ENCODE measurements at places on chromosomes 2 and 18.

DNA sequence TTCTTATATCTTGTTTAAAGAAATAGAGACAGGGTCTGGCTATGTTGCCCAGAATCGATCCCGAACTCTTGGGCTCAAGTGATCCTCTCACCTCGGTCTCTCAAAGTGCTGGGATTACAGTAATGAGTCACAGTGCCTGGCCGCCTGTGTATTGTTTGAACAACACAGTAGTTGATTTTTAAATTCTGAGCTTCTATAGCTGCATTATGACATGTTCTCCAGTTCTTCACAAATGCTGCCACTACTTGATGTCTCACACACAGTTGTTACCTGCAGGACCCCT lies 7.7 kb upstream of the RHOB start:
- no peak for DNase-seq

- no peak for DNase-seq
Measured at GRCh38 chr2:16655445-16655837, 10.2 kb downstream of the CYRIA start.

- no peak for DNase-seq
Measured at GRCh38 chr2:30410217-30410616, 36.8 kb upstream of the LCLAT1 start.

GRCh38 chr2:171287611-171288010 lies 126.9 kb upstream of the TLK1 start:
- DNase-seq = no peak

- no peak for DNase-seq
Measured at GRCh38 chr2:53880756-53881155, 21.0 kb upstream of the GPR75 start.

DNA sequence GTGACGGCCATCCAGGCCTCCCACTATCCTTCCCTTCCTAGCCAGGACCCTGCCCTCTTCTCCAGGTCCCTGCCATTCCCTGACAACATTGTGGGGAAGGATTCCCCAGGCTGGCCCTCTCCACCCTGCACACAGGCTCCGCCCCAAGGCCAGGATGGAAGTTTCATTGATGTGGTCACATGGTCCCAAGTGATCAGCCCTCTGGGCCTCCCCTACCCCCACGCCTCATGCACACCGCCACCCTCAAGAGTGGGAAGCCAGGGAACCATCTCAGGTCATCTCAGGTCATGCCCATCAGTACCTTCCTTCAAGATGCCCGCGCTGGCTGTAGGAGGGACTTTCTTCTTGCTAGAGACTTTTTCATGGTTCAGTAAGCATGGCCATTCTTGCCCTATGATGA lies 514.8 kb upstream of the RAB6C start:
- DNase-seq = no peak

Data from left lung (tissue), 14 donors.